ENCODE measurements at places on chromosomes 2 and 18.

- DNase-seq: no peak
Observed at GRCh38 chr2:71595569-71595968, 142.2 kb downstream of the DYSF start.

- DNase-seq: no peak
Observed at GRCh38 chr18:58640891-58641610, 12.2 kb upstream of the ALPK2 start.

GRCh38 chr18:51655327-51655698, 457.8 kb upstream of the MEX3C start:
- DNase-seq: no peak

DNA sequence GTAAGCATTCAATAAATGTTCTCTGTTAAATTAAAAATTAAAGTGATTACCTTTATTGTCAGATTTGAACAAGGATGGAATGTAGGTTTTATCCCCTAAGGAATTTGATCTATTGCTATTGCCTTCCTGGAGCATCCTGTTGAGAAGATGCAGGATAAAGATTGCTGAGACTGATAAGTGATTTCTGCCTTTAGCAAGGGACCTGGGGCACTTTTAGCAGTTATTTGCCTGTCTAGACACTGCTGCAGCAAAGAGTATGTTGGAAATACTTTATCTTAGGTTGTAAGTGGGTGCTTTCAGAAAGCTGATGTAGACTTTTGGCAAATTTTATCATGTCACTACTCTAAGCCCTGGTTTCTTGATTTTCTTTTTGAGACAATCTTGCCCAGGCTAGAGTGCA, 69.5 kb downstream of the FAM117B start:
- DNase-seq: no peak

GRCh38 chr18:6368017-6368416, 46.7 kb downstream of the L3MBTL4 start:
- DNase-seq: no peak

GRCh38 chr2:71948781-71949536, 198.7 kb downstream of the CYP26B1 start:
- no peak for DNase-seq

GRCh38 chr18:10752382-10752781, 226.6 kb downstream of the NAPG start:
- no peak for DNase-seq

DNA sequence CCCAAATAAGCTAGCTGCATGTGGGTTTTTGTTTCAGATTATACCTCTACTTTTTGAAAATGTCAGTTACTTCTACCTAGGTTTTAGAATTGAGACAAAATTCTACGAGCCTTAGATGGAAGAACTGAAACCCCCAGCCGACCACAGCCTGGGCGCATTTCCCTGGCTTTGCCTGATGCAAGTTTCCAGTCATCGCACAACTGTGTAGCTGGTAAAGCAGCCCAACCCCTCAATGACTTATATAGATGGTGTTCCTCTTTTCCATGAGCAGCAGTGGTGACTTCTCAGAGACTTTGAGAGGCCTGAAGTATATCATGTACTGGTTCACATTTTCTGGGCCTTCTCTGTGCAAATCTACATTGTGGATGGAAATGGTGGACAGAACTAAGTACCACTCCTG, 515.4 kb upstream of the RAB6C start:
- no peak for DNase-seq

- DNase-seq: no peak
Observed at GRCh38 chr2:46814160-46814961, 101.2 kb downstream of the MCFD2 start.

DNA sequence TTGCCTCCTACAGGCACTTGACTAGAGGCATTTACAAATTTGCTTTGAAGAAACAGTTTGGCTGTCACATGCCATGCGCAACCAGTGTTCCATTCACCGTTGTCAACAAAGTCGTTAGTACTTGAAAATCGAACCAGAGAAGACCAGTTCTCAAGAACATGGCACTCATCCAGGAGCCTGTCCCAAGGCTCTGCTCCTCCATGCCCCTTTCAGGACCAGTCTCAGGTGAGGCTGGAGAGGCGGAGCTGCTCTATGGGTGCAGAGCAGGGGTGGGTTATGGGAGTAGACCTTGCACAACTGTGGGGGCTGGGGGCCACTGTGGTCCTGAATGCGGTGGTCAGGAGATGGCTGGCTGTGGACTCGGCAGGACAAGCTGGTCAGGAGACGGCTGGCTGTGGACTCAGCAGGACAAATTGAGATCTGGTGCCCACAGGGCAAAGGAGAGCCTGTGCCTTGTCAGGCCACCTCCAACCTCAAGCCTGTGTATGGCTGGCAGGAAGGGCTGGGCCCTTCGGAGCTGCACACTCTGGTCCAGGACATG, 12.3 kb upstream of the ATP9B start:
- DNase-seq: no peak

DNA sequence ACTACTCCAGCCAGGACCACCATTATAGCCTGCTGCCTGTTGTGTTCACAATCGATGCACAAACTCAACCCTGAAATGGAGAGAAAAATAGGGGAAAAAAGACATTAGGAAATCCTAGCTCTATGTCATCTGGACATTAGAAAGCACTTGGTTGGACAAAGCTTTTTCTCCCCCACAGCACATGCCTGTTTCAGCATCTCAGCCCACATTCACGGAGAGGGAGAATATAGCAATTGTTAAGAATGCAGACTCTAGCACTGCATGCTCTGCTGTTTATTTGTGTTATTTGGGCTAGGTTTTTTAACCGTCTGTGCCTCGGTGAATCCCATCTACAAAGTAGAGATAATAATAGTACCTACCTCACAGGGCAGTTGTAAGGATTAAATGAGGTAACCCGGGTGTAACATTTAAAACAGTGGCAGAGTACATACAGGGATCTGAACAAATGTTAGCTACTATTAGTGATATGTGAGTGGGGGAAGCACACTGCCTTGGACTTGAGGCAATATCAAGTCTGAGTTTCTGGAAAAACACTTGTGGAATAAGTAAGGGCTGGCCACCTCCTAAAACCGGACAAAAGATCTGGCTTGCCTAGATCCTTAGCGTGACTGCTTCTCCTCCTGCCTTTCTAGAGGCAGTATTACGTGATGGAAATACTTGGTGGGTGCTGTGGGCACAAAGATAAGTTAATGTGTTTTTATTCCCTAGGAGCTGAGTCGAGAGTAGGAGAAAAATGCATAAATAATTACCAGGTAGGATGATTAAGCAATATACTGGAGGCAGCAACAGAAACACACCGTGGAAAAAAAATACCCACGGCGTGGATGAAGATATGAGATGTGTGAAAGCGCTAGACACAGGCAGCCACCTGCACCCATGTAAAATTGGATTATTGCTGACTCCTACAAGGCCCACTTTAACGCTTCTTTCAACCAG, 1.0 kb upstream of the PPP1CB start:
- no peak for DNase-seq

- DNase-seq: no peak
Observed at GRCh38 chr2:201344663-201345366, 12.3 kb downstream of the FLACC1 start.

DNA sequence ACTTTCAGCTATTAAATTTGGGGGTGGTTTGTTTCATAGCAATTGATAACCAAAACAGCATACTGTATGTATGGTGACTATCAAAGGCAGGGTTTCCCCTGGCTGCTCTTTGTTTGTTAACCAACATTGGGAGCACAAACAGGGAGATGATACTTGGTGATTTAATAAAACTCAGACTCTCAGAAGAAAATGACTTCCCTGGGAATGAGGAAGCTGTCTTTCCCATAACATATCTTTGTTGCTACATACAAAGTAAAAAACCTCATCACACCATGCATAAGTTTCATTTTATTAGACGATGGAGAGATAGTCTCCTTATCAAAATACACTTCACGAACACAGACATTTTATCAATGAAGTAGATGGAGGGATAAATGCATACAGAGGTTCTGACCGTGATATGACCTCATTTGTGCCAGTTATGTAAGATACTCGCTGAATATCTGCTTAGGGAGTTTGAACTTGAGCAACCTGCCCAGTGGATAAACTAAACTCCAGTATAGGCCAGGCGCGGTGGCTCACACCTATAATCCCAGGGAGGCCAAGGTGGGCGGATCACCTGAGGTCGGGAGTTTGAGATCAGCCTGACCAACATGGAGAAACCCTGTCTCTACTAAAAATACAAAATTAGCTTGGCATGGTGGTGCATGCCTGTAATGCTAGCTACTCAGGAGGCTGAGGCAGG, 3.8 kb upstream of the NFE2L2 start:
- DNase-seq: no peak

- no peak for DNase-seq
Observed at GRCh38 chr2:126722546-126722945, 66.6 kb downstream of the GYPC start.

DNA sequence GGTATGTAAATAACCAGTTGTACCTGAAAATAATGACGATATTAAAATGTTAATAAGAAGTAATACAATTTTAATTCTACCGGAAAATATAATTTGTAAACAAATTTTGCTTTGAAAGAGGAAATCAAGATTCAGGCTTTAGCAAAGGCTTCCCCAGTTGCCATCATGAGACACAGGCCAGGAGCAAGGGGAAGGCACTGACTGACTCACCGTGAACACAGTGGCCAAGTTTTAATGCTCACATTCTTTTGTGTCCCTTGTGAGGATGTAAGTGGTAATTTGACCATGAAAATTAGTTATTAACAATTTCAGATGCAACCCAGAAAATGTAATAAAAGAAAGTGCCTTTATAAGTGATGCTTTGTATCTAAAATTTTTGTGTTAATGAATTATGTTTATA, 164.1 kb downstream of the GREB1L start:
- no peak for DNase-seq

DNA sequence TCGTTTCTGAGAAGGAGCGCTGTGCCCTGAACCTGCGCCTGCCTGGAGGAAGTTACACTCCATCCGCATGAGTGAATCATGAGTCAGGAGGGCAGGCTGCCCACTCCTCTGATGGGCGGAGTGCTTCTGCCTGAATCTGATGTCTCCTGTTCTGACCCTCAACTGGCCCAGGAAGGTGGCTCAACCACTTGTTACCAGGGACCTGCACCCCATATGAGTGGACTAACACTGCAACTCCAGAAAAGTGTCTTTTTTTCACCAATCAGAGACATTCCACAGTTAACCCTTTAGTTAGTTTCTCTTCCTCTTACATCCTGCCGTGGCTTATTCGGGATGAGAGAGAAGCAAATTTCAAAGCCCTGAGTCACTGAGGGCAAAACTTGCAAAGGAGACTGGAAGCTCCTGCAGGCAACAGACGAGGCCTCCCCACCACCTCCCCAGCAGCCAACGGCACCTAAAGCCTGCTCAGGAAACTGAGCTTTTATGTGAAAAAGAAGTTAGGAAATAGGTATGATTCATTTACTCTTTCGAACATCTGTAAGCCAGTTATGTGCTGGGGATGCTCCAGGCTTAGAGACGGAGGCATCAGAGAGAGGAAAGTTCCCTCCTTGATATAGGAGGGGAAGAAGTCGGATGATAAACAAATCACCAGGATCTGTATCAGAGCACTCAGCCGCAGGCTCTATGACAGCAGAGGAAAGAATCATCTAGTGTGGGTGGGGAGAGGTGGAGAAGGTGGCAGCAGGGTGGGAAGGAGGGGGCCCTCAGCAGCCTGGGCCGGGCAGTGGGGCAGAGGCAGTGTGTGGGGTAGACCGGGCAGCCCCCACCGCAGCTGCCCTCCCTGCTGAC, 30.9 kb downstream of the MBP start:
- DNase-seq: no peak

GRCh38 chr2:37576831-37577230, 94.6 kb downstream of the CDC42EP3 start:
- no peak for DNase-seq

- no peak for DNase-seq
Observed at GRCh38 chr2:241445426-241445825, 63.0 kb downstream of the STK25 start.

DNA sequence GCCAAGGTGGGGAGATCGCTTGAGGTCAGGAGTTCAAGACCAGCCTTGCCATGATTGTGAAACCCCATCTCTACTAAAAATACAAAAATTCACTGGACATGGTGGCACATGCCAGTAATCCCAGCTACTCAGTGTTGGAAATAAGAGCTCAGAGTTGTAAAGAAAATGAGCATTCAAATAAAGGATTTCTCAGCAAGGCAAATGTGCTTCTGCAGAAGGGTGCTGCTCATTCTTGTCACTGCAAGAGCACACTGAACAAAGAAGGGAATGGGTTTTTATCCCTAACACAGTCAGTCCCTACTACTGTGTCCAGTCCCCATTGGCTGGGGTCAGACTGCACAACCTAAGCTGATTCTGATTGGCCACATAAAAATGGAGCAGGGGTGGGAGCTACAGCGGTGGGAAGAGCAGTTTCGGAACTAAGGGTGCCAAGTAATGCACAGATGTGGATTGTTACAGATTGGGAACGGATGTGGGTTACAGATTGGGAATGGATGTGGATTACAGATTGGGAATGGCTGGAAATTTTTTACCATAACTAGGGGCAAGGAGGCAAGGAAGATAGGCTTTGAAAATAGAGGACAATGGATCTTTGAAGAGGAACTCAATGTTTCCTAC, 31.1 kb upstream of the TRAPPC8 start:
- no peak for DNase-seq

- DNase-seq: no peak
Observed at GRCh38 chr18:6628187-6628586, 101.3 kb upstream of the ARHGAP28 start.

- no peak for DNase-seq
Observed at GRCh38 chr2:72661985-72662384, 163.8 kb downstream of the EXOC6B start.

DNA sequence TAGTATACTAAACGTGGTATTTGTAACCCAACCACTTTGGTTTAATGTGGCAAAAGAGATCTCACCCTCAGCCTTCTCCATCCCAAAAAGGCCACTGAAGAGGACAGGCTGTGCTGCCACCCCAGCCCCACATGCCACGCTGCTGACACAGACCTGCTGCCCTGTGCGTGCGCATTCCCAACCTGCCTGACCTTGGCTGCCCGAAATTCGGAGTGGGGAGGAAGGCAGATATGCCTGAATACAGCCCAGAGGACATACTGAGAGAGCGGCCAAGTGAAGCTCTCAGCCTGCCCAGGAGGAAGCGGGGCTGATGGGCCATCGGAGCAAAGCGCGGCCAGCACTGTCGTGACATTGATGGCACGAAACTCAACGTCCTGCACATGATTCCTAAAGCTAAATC, 70.0 kb downstream of the HDAC4 start:
- DNase-seq: no peak

- DNase-seq: no peak
Observed at GRCh38 chr2:236753606-236754270, 184.1 kb downstream of the ACKR3 start.
